Germinal center (tissue), 1 donor: ENCODE measurements at places on chromosomes 1 and 21.

DNA sequence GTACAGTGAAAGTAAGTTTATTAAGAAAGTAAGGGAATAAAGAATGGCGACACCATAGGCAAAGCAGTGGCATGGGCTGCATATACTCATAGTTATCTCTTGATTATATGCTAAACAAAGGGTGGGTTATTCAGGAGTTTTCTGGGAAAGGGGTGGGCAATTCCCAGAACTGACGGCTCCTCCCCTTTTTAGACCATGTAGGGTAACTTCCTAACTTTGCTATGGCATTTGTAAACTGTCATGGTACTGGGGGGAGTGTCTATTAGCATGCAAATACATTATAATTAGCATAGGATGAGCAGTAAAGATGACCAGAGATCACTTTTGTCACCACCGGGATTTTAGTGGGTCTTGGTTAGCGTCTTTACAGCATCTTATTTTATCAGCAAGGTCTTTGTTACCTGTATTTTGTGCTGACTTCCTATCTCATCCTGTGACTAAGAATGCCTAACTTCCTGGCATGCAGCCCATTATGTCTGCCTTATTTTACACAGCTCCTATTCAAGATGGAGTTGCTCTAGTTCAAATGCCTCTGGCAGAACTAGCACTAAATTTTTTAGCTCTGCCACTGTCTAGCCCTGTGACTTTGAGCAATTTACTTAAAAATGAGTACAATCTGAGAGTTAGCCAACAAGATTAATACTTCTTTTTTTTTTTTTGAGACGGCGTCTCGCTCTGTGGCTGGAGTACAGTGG lies 110.3 kb upstream of the PALMD start:
- no peak for DNase-seq

GRCh38 chr1:17957588-17958267 lies 149.9 kb upstream of the IGSF21 start:
- no peak for DNase-seq

- DNase-seq = peak; percentile 47
These were observed 1.3 kb downstream of the CNN3 start for GRCh38 chr1:94925561-94926125.

DNA sequence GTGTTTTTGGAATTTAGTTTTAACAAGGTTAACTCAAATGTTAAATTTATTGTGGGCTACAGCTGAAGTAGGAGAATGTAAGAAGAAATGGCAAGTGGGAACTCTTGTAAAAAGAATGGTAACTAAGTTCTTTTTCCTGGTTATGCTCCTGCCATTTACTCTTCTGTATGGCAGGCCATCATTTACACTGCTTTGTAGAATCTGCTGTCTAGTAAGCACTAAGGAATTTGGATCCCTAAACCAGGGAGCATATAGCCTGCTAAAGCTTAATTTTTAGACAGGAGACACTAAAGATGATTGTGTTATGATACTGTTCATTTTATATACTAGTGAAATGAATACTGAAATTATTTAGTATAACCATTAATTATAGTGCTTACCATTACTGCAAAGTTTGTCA lies 85.3 kb downstream of the CAMTA1 start:
- no peak for DNase-seq

DNA sequence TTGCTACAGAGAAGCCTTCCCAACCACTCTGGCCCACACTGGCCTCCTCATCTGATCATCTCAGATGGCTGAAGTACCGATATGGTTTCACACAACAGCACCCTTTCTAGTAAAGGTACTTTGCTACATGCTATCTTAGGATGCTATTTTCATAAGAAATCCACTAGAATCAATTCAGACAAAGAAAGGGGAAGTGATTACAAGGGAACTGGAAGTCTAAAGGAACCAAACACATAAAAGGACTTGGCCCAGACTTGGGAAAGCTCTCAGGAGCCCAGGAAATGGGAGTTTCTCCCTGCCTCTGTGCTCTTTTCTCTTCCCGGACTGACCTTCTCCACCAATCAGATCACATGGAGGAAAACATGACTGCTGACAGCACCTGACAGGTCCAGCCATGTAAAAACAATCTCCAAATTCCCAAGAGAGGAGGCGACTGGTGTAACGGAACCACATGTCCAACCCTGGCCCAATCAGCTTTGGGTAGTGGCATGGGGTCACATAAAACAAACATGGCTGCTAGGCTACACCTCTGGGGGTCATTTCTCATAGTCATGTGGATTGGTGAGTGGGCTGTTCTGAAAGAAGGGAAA lies 12.7 kb upstream of the FOXE3 start:
- no peak for DNase-seq

- no peak for DNase-seq
These were observed 33.9 kb downstream of the TRIM62 start for GRCh38 chr1:33147997-33148314.

- DNase-seq = no peak
These were observed 1.7 kb upstream of the GRIK3 start for GRCh38 chr1:37035796-37036666.
